ENCODE measurements at places on chromosomes 2 and 18.

- DNase-seq: no peak
Measured at GRCh38 chr2:65487404-65487803, 55.0 kb upstream of the SPRED2 start.

- no peak for DNase-seq
Measured at GRCh38 chr2:16625759-16626158, 39.9 kb downstream of the CYRIA start.

DNA sequence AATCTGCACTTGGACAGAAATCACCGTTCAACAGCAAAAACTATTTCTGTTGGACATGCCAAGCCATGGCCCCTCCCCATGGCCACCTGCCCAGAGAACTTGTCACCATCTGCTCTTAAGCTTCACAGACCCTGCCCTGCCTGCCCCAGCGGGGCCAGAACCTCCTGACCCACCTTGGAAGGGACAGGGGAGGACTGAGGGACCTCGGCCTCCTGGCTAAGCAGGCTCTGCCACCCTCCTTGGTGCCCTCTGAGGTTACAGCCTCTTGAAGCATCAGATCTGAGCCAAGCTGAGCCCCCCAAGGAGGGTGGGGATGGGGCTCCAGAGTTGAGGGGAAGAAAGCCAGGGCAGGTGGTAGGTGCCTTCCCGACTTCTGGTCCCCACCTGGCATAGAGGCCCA lies 6.5 kb downstream of the TEX261 start:
- DNase-seq: no peak

DNA sequence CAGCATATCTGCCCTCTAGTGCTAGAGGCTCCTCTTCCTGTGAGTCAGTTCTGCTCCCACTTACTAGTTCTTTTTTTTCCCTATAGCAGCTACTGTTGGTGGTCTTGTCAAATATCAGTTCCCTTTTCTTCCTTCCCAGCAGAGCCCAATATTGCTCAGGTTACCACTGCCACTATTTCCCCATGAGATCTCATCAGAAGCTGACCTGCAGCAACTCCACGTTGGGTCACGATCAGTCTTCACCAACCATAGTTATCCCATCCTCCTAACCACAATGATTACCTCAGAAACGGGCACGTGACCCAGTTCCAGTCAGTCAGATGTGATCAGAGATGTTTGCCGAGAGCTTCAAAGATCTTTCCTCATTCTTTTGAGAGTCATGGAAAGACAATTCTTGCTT lies 59.7 kb upstream of the CAPN13 start:
- DNase-seq: no peak

GRCh38 chr18:48892146-48892855 lies 58.5 kb downstream of the SMAD7 start:
- no peak for DNase-seq

- no peak for DNase-seq
Measured at GRCh38 chr2:137179542-137179941, 414.2 kb downstream of the THSD7B start.

GRCh38 chr2:109229094-109229675 lies 100.2 kb downstream of the SH3RF3 start:
- no peak for DNase-seq
